ENCODE measurements at places on chromosomes 5 and 9.

DNA sequence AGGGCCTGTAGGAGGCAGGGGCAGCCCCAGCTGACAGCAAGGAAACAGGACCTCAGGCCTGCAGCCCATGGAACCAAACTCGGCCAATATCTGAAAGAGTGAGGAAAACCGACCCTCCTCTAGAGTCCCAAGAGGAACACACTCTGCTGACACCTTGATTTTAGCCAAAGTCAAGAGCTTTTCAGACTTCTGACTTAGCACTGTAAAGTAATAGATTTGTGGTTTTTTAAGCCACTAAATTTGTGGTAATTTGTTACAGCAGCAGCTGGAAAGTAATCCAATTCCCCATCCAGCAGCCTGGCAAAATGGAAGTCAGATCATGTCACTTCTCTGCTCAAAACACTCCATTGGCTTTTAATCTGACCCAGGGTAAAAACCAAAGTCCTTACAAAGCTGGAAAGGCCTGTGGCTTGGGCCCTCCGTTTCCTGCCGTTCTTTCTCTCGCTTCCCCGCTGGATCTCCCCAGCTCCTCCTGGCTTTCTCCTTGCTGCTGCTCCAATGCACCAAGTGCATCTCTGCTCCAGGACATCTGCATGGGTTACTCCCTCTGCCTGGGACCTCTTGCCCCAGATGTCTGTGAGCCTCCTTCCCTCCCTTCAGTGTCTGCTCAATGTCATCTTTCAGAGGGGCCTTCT lies 79.0 kb downstream of the C5orf15 start:
- DNase-seq, result no peak

DNA sequence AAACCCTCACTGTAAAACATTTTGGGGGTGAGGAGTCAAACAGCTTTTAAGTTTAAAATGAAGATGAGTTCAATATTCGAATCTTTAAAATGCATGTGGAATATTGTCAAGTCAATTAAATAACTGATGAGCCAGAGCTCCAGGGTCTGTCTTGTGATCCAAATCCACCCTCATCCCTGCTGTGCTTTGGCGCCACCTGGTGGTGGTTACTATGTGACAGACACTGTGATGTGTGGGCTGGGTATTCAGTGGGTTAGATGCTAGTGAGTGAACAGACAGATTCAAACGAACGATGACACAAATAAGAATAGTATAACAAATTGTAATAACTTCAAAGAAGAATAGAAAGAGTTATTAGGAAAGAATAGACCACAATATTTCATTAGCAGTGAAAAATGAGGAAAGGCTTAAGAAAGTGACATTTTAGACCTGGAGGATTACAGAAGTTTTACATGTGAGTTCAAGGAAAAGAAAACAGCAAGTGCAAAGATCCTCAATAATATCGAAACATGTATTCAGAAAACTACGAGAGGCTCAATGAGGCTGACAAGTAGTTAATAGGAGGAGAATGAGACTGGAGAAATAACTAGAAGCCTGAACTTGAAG lies 51.4 kb upstream of the CHSY3 start:
- DNase-seq, result peak; percentile 7

DNA sequence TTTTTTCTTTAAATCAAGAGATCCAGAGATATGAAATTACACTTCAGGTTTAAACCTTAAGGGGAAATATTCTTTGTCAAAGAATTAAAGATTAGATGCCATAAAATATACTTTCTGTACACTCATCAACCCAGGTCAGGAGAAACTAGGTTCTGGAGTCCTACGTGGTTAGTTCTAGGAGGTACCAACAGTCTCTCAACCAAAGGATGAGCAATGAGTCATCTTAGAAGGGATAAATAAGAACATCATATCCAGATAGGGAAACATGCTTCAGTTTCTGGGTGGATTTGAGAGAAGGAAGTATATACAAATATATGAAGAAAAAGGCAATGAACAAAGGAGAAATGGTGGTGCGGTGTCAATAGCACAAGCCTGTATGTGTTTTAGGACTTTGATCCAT lies 98.2 kb downstream of the CSNK1G3 start:
- DNase-seq, result no peak

GRCh38 chr9:112810696-112811490 lies 60.3 kb downstream of the SNX30 start:
- DNase-seq, result no peak

DNA sequence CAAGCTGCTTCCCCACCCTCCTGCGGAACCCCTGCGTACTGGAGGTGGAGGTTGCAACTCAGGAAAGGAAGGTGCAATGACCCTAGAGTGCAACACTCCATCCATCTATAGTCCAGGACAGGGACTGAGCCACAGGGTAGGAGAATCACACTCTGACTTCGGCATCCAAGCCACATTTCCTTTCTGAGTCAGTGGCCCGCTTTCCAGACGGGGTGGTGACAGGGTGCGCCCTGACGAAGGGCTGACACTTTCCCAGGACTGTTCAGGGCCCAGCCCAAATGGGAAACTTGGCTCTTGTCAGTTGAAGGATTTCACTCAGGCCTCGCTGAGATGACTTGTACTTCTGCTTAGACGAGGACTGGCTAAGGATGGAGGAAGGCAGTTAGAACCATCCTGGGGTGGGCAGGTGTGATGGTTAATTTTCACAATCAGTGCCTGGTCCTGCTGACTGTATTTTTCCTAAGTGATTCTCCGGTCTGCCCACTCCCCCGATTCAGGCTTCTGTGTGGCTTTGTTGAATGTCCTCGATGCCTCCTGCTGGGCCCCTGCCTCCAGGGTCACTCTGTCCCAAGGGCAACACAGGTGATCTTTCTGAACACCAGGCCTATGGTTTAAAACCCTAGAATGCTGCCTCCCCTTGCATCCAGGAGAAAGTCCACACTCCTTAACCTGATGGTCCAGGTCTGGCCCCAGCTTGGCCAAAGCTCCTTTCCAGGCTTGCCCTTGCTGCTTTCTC lies 228.1 kb downstream of the FSTL4 start:
- no peak for DNase-seq

GRCh38 chr5:98605426-98605825 lies 168.0 kb upstream of the RGMB start:
- no peak for DNase-seq

DNA sequence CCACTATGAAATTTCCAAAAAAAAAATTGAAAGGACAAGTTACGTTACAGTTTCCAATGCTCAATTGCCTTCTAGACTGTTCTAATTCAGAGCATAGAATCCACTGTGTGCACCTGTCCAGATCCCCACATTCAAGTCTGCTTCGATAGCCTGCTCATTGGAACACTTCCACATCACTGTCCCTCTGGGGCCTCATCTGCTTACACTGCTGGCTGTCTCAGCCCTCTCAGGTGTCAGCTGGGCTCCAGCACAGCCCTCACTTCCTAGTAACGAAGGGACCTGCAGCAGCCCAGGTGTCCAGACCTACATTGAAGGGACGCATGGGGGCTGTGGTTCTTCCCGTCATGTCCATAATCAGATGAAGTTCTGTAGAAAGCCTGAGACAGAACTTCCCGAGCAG lies 94.3 kb upstream of the EMB start:
- no peak for DNase-seq

DNA sequence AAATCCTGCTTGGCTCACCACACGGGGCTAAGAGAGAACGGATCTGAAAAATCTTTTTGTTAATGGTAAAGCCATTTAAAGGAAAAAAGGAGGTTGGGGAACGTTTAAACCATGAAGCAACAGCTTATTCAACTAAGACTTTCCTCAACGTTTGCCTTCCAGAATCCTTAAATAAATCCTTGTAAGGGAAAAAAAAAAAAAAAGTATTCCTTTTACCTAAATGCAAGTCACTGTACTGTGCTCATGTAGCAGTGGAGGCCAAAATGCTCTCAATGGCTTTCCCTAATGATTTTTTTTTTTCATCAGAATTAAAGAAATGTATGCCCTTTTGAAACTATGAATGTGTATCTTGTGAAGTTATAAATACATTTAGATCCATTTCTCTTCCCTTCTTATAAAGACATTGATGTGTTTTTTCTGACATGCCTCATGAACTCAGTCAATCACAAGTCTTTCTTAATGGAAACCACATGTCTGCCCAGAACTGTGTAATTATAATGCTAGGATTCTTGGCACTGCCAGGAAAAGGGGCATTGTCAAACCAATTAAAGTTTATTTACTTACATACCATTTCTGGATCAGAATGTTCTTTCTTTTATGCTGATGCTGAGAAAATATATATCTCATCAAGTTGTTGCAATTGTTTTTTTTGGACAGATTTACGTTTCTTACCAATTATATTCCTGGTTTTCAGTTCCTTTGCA lies 107.5 kb downstream of the EBF1 start:
- no peak for DNase-seq

DNA sequence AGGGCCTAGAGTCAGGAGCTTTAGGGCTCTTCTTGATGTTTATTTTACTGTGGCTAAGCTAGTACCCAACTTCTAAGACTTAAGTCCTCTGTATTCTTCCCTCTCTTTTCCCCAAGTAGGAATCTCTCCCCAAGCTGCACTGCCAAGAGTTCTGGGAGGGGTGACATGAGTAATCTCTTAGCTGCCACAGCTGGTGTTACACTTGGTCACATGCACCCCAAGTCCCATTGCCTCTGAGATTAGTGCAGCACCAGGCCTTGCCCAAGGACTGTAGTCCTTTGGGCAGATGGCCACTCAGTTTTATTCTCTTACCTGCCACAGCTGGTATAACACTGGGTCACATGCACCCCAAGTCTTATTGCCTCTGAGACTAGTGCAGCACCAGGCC lies 114.7 kb upstream of the RIOK2 start:
- no peak for DNase-seq

- DNase-seq, result no peak
These were observed 395.9 kb downstream of the PSAT1 start for GRCh38 chr9:78692871-78693270.

- peak; percentile 41 for DNase-seq
These were observed 592 bp downstream of the TUBB4B start for GRCh38 chr9:137241490-137242268.

DNA sequence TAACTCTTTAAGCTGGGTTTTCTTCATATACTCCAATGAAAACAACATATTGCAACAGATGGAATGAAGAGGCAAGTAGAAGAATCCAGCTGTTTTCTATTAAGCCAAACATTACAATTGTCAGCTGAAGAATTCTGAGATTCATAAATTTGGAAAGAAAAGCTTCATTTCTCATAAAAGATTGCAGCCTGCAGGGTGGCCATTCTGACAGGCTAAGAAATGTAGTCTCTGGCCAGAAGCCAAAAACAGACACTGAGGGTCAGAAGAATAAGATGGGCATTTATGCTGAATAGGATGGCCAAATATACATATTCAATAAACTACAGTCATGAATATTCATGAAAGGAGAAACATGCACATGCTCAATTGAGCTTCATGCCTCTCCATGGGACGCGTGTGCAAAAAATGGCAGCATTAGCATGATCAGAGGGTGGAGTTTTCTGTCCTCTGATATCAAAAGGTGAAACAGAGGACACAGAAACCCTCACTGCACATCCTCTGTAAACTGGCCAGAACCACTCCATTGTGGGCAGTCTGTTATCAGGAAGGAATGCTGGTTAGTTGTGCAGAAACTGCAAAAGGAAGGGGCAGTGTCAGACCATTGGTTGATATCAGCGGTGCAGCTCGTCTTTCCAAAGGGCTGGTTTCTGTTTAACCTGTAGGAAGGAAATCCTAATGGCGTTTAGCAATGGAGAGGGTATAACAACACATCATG lies 50.2 kb downstream of the FXN start:
- no peak for DNase-seq

DNA sequence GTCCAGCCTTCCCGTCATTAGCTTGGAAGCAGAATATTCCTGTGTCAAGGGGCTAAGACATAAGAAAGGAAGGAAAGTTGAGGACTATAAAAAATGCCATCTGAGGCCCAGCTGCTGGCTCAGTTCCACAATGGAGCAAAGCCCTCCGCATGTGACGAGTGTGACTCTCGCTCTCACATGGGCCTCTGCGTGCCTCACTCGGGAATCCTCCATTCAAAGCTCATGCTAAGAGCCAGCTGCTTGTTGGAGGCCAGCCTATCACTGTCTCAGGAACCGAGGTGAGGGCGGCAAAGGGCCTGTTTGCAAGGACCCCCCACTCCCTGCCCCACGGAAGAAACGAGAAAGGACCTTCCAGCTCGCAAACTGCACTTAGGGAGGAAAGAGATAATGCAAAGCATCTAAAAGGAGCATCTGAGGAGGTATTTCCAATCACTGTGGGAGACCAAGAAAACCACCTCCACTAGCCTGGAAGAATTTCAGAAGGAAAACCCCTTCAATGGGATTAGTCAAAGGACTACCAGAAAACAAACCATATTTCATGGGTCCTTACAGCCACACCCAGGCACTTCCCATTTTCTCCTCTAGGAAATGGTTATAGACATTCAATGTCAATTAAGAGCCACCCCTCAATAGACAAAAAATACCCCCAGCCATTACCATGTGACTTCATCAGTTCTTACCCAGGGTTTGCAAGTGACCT lies 95.3 kb downstream of the PRRT1B start:
- no peak for DNase-seq

GRCh38 chr5:110055302-110055701 lies 365.6 kb downstream of the MAN2A1 start:
- DNase-seq, result no peak

DNA sequence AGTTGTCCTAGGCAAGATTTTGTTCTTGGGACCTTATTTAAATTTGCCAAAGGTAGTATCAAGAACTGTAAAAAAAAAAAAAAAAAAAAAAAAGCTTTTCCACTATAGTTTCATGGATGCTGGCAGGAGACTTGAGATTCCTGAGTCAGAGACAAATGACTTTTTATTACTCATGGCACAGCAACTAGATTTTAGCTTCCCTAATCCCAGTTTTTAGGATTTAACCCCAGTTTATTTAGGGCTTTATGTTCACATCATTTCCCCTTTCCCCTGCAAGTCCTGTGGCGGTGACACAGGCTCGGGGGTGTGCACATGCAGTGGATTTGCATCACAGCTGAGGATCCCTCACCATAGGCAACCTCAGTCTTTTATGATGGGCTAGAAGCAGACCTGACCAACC lies 144.9 kb downstream of the GOLPH3 start:
- no peak for DNase-seq

GRCh38 chr5:132504746-132505145 lies 14.2 kb upstream of the IRF1 start:
- no peak for DNase-seq

DNA sequence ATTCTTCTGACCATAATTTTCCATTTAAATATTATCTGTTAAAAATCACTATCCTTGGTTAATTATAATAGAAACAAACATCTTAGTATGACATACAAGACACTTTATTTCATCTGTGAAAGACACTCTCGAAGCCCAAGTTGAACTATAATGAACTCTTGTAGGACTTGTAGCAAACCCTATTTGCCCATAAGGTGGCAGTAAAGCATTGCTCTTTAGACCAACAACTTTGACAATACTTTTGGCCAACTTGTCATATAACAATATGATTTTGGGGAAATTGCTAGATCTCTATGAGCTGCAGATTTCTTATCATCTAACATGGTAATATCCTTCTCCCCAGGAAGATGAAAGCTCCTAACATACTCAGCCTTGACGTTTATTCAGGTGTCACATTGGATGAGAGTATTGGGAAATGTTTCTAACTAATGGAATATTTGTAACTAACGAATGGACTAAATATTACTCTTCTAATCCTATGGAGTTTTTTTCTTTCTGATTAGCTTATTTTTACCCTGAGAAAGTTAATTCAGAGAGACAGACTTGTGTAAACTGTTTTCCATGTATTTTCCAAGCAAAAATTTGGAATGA lies 11.0 kb downstream of the SPINK14 start:
- no peak for DNase-seq

GRCh38 chr5:61974680-61975079 lies 331.3 kb upstream of the KIF2A start:
- no peak for DNase-seq
